Fibroblast of villous mesenchyme (primary cell): ENCODE measurements at places on chromosomes 6 and 20. TPM values are rescaled to one million over a fixed set of nuclear protein-coding genes. Genes with fewer than 3 reads are reported as not detected.

DNA sequence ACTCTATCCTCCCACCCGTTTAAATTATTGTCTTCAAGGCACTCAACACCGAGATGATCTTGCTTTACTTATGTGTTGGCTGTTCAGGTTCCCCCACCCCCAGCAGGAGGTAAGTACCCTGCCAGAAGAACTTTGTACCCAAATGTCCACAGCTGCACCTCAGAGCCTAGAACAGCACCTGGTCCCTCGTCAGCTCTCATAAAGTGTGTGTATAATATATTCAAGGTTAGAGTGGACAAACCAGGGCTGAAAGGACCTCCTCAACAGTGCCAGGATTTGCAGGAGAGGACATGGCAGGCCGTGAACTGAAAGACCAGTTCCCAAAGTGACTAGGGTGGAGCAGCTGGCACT, 5.9 kb upstream of the CPXM1 start:
- no peak for DNase-seq

- peak; percentile 23 for DNase-seq
These were observed 782 bp downstream of the TRMT11 start for GRCh38 chr6:125987026-125987617.

DNA sequence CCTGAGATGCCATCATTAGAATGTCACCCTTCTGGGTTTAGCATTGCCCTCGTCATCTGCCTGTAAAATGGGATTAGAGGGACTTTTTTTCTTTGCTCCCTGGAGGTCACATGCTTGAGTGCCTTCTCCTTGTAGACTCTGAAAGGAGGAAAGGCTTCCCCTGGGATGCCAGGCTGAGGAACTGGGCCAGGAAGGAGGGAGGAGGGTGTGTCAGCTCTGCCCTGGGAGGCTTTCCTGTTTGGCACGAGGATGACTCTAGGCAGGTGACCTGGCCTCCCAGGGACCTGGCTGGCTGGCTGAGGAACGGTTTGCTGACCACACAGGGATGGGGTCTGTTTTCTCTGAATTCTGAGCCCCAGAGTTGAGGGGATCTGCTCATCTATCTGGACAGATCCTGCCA, 137.9 kb upstream of the RNF24 start:
- DNase-seq: no peak

DNA sequence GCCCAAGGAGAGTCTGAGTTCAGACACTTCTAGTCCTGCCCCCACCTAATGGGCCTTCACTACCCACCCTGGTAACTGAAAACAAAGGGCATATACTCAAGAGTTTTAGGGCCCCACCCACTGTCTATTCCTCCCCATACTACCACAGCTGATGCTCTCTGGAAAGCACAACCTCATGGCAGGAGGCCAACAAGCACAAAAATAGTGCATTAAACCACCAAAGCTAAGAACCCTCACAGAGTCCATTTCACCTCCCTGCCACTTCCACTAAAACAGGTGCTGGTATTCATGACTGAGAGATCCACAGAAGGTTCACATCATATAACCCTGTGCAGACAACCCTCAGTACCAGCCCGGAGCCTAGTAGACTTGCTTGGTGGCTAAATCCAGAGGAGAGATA, 132.1 kb upstream of the ADGRB3 start:
- no peak for DNase-seq

- peak; percentile 96 for DNase-seq
These were observed 4.3 kb downstream of the PFDN4 start for GRCh38 chr20:54212226-54212625.

GRCh38 chr6:52117352-52117751, 29.9 kb upstream of the PKHD1 start:
- DNase-seq: no peak

HRH3 gene
- total RNA-seq: not detected in 2 replicates

METTL24 gene
- 0.32 TPM in 1 of 2 replicates, not detected in the other for total RNA-seq

ZSCAN23 gene
- 4.3 and 9.0 TPM in 2 replicates for total RNA-seq

NOX3 gene
- total RNA-seq: not detected in 2 replicates

SNX21 gene
- 50.5 and 60.9 TPM in 2 replicates for total RNA-seq

BPIFB4 gene
- not detected in 2 replicates for total RNA-seq

SLC4A11 gene
- total RNA-seq: 1.6 and 1.7 TPM in 2 replicates

DNAH8 gene
- under 0.01 and 0.32 TPM in 2 replicates for total RNA-seq
